Activated gamma-delta T cell (primary cell): ENCODE measurements at places on chromosomes 4 and X.

DNA sequence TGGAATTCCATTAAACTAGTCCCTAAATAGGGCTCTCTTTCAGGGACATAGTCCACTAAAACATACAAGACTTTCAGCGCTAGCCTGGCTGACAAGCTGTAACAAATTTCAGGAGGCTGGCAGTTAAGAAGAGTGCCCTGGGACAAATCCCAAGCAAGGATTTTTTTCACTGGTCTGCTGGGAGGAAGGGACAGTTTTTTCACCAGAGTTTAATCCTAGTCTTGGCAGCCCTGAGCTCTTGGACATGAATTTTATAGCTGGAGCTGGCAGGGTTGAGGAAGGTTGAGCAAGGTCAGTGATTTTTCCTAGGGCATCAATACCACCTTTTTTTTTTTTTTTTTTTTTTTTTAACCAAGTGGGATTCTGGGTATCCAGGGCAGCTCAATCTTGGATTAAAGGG is 184.4 kb downstream of the SH2D1A start:
- DNase-seq, result no peak

DNA sequence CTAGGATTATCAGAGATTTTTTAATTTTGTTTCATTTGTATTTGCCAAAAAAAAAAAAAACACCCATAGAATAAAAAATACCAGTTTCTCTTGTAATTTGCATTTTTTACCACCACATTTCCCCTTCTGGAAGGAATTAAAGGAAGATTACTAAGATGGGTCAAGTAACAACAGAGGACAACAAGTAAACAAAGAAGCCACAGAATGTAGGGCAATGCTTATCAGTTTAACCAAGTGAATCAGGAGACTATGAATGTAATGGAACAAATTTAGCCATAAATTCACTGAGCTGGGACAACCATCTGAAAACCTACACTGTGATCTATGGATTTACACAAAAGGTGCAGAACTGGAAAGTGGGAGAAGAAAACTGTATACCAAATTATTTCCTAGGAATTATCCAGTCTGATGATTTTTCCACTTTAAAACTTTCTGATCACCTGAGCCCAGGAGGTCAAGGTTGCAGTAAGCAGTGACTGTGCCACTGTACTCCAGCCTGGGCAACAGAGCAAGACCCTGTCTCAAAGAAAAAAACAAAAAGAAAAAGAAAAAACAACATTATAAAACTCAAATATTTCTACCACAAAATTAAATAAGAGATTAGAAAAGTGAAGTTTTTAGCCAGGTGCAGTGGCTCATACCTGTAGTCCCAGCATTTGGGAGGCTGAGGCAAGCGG is 32.4 kb downstream of the LRBA start:
- DNase-seq, result no peak

GRCh38 chrX:142686653-142687283 is 339.0 kb upstream of the SPANXN4 start:
- DNase-seq, result no peak

DNA sequence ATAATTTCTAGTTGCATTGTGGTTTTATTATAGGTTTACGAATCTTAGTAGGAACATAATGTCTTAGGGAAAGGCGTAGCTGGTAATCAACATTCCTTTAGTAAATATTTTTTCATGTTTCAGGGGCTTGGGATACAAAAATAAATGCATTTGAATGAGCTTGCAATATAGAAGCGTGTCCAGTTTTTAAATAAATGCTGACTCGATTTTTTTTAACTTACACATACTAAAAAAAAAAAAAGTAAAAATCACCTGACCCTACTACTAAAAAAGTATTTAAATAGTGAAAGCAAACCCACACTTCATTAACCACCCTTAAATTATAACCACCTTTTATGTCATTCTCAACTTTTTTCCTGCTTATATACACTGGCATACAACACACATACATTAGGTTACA is 29.6 kb downstream of the SMARCAD1 start:
- DNase-seq, result no peak

GRCh38 chr4:152815078-152815477 is 35.3 kb downstream of the ARFIP1 start:
- no peak for DNase-seq

DNA sequence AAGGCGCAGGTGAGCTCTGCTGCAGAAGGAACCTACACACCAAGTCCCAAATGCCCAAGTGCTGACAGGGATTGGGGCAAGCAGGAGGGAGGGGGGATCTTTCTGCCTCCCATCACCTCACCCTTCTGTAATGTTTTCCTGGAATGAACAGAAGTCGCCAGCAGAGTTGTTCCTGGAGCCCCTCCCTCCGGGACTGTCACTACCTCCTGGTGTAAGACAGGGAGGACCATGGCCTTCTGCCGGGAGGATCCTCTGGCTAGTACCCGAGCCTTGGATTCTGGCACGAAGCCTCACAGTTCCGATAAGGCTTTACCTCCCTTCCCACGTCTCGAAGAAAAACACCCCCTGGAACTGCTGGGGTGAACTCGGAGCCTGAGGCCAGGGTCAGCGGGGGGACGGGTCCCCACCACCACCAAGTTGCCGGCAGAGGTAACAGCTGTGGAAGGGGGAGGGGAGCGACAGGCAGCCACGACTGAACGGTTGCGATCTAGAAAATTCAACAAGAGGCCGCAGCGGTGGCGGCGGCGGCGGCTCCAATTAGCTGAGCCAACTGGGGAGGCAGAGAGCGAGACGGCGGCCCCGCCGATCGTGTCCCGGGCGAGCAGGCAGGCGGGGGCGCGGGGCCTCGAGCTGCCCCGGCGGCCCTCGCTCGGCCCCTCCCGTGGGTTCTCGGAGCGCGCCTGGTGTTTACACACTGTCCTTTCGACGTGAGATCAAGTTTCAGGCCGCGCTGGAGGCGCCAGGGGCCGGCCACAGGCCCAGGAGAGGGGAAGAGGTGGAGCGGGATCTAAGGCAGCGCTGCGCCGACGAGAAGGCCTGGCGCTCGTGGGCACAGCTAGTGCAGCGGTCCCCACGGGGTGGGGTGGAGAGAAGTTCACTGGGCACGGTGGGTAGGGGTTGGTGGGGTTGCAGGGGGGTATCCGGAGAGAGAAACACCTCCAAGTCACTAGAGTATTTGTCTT is 53.7 kb upstream of the BCOR start:
- no peak for DNase-seq

DNA sequence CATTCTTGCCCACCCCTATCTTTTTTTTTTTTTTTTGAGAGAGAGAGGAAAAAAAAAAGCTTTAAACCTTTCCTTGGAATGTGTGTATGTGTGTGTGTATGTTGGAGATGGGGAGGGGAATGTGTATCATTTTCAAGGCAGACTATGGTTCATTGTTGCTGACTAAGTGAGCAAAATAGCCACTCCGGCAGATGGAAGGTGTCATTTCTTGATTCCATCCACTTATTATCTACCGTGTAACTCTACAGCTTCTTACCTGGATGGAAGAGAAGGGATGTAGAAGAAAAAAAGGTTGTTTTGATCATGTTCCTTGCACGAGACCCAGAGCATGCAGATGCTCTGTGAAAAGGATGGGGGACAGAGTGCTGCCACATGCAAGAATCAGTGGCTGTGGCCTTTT is 5.9 kb upstream of the GK2 start:
- DNase-seq, result no peak

DNA sequence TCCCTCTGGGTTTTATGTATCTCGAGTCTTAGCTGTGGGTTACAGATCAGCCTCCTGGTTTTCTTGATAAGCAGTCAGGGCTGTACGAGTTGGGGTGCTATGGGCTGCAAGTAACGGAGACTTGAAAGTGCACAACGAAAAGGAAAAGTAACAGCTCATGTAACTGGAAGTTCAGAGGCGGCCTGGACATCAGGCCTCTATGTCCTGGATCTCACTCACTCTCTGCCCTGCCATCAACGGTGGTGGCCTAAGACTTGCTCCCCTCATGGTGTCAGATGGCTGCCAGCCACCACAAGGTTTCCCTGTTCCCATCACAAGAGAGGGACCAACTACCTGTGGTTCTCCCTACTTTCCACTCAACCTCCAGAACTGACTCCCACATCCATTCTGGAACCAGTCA is 4.8 kb downstream of the PPP2R2C start:
- DNase-seq, result no peak

DNA sequence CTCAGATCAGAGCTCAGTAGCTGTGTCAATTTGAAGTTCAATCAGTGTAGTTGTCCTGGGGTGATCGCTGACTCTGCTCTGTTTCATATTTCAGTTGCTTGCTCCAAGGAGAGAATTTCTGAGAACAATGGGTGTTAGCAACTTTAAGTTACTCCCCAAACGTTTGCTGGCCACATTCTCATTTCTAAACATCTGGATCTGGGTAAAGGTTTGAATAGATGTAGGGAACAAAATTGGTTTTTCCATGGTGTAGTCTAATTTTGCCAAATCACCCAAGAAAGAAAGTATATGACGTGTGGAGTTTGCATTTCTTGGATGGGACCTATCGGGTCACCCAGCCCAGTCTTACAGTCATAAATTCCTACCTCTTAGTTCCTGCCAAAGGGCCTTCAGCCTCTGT is 103.7 kb downstream of the AKAP4 start:
- DNase-seq, result no peak

- DNase-seq, result no peak
Measured at GRCh38 chr4:925771-926500, 6.2 kb downstream of the GAK start.

GRCh38 chr4:30443289-30443688 is 276.9 kb upstream of the PCDH7 start:
- DNase-seq, result no peak

GRCh38 chr4:108008721-108009120 is 19.0 kb downstream of the HADH start:
- DNase-seq, result no peak

- no peak for DNase-seq
Measured at GRCh38 chr4:25729564-25729963, 73.9 kb downstream of the SLC34A2 start.

DNA sequence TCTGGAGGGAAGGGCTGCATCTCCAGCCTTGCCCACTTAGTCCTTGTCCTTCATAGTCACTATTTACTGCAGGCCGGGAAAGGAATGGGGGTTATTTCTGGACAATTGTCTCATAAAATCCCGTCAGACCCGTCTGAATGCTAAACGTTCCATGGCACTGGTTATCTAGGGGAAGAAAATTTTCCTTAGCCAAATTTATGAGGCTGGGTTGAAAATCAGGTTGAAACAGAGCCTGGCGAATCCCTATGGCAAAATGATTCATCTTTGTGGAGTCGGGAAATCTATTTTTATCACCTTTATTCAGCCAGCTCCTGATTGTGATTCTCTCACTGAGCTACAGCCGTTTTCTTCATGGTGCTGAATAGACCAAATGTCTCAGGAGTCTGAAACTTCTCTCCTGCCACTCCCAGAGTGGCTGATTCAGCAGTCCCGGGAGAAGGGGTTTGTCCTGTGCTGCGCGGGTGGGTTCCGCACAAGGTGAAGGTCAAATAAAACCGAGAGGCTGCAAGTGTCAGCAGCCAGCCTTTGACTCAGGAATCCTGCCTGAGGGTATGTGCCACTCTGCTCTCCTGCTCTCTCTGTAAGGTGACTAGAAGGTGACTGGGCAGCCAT is 1.0 kb downstream of the LIMCH1 start:
- DNase-seq, result no peak
